ENCODE measurements at places on chromosomes 1 and 21. TPM values are rescaled to one million over a fixed set of nuclear protein-coding genes. Genes with fewer than 3 reads are reported as not detected.
A peak's percentile ranks its signal among the peaks of the same experiment; 100 is the strongest.

- DNase-seq: no peak
Measured at GRCh38 chr21:21246007-21246406, 247.8 kb downstream of the NCAM2 start.

The OR6K3 gene
- not detected for total RNA-seq

GRCh38 chr1:39539252-39539790, 37.3 kb downstream of the PABPC4 start:
- peak; percentile 59 for DNase-seq

The SCNM1 gene
- 30.0 TPM for total RNA-seq

DNA sequence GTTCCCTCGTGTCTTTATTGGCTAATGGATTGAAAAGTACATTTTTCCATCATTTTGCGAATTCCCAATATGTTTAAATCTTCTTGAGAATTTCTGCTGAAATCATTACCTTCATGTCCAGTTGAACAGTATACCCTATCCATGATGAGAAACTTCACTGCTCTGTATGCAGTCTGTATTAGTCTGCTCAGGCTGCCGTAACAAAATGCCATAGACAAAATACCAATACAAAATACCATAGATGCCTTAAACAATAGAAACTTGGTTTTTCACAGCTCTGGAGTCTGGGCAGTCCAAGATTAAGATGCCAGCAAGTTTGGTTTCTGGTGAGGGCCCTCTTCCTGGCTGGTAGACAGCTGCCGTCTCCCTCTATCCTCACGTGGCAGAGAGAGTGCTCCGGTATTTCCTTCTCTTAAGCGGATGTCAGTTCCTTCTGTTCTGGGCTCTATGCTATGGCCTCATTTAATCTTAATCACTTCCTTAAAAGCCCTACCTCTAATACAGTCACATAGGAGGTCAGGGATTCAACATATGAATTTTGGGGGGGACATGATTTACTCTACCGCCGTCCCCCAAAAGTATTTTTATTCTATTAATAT, 27.0 kb downstream of the CXADR start:
- no peak for DNase-seq

The CEP104 gene
- 68.6 TPM for total RNA-seq

The PTGFRN gene
- total RNA-seq: 10.2 TPM

DNA sequence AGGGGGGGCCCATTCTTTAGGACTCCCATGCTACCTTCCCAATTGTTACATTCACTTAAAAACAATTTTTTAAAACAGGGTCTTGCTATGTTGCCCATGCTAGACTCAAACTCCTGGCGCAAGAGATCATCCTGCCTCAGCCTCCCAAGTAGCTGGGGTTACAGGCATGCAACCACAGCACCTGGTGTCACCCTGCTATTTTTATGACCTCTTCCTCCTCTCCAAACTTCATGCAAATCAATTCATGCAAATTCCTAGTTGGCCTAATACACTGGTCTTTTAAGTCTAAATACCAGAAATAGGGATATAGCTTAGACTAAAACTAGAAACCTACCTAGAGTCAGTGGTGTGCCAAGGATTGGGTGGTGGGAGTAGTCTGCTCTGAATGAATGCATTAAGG, 30.1 kb downstream of the CDKN2C start:
- no peak for DNase-seq

GRCh38 chr1:209198961-209199750, 384.4 kb upstream of the CAMK1G start:
- no peak for DNase-seq

The ZNF695 gene
- total RNA-seq: 0.22 TPM

DNA sequence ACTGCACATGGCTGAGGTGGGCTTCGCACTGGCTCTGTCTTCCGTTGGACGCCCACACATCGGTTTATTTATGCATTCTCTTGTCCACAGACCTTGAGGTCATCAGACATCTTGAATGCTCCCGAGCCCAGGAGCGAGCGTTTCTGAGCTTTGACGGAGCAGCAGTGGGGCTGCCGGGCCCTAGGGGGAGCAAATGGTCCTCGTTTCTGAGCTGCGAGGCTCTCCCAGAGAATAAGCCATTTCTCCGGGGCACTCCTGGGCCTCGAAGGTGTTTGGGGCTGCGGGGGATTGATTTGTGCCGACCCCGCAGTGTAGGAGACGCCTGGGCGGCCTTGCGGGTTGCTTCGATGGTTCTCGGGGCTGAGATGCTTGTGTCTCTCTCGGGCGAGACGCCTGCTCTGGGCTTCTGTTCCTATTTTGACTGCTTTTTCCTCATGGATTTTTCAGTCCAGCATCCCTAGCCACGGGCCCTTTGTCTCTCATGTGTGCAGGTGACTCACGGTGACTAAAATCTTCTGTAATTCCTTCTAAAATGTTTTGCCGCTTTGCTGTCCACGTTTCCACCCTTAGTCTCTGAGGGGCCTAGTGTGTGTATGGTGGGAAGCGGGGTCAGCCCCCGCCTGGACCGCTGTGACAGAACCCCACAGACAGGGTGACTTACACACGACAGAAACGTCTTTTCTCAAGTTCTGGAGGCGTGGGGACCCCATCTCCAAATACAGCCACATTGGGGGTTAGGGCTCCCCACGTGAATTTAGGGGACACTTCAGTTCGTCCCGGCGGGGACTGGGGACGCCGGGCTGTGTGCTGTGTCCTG, 62.1 kb downstream of the FAAP20 start:
- DNase-seq: peak; percentile 25

- DNase-seq: peak; percentile 42
Measured at GRCh38 chr21:14864211-14865021, 200.4 kb downstream of the NRIP1 start.

The HTR6 gene
- total RNA-seq: not detected

The SPATA46 gene
- total RNA-seq: not detected

The CD101 gene
- not detected for total RNA-seq

The MAD2L2 gene
- total RNA-seq: 28.2 TPM

GRCh38 chr1:18288722-18289121, 181.1 kb downstream of the IGSF21 start:
- DNase-seq: no peak

The CLCA1 gene
- not detected for total RNA-seq

The OSBPL9 gene
- 132 TPM for total RNA-seq

DNA sequence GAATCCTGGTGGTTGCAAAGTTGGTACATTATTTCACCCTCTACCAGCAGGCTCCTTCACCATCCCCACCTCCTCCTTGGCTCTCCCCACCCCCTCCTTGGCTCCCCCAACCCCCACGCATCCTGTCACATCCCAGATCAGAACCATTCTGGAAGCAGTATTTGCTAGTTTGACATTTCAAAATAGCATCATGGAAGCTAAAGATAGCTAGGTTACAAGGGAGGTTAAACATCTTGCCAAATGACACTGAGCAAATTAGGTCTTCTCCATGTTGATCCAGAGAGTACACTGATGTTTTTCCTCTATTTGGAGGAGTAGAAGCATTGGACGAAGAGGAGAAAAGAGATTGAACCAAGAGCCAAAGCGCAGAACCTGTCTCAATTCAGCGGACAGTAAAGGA, 158.9 kb upstream of the FGGY start:
- no peak for DNase-seq

DNA sequence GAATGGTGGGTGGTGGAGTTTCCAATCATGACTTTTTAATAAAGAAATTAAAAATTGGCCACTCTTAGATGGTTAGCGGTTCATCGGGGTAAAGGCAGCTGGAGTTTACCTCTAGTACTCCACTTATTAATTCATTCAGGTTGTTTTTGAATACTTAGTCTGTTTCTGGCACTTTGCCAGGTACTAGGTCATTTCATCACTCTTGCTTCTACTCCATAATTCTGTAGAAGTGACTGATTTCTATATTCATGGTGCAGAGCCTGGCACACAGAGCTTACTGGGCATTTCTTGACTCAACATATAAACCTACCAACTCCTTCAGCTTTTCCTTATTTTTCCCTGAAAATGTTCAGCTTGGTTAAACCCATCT, 31.5 kb downstream of the FOXD2 start:
- DNase-seq: no peak

GRCh38 chr1:62316135-62316534, 3.1 kb downstream of the KANK4 start:
- no peak for DNase-seq

DNA sequence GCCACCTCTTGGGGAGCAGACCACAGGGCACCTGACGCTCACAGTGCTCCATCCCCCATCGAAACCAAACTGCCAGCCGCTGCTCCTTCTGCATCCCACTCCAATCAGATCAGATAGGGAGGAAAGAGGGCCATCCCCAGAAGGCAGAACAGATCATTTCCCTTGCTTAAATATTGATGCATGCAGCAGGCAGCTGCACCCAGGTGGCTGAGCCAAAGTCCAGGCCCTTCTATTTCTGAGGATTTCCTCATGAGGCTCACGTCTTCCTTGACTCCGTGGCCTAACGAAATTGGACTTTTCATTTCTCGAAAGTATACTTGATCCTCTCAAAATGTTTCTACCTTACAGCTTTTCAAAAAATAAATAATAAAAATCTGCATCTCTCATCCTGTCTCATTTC, 239.2 kb downstream of the ATG4C start:
- no peak for DNase-seq

DNA sequence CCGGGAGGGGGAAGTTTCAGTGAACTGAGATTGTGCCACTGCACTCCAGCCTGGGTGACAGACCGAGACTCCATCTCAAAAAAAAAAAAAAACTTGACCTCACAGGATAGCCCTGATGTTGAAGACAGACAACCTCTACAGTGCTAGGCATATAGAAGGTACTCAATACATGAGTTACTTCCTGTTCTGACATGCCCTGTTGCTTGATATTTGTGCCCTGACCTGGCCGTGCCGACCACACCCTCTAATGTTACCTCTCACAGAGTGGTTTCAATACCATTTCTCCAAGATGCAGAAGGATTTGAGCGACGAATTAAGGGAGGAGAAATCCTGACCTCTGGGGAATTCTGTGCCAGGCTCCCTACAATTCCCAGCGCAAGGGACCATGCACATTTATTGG, 5.2 kb downstream of the PTAFR start:
- DNase-seq: no peak

GRCh38 chr1:11838349-11839272, 9.0 kb downstream of the NPPA start:
- DNase-seq: peak; percentile 62

The AK5 gene
- total RNA-seq: 21.3 TPM

DNA sequence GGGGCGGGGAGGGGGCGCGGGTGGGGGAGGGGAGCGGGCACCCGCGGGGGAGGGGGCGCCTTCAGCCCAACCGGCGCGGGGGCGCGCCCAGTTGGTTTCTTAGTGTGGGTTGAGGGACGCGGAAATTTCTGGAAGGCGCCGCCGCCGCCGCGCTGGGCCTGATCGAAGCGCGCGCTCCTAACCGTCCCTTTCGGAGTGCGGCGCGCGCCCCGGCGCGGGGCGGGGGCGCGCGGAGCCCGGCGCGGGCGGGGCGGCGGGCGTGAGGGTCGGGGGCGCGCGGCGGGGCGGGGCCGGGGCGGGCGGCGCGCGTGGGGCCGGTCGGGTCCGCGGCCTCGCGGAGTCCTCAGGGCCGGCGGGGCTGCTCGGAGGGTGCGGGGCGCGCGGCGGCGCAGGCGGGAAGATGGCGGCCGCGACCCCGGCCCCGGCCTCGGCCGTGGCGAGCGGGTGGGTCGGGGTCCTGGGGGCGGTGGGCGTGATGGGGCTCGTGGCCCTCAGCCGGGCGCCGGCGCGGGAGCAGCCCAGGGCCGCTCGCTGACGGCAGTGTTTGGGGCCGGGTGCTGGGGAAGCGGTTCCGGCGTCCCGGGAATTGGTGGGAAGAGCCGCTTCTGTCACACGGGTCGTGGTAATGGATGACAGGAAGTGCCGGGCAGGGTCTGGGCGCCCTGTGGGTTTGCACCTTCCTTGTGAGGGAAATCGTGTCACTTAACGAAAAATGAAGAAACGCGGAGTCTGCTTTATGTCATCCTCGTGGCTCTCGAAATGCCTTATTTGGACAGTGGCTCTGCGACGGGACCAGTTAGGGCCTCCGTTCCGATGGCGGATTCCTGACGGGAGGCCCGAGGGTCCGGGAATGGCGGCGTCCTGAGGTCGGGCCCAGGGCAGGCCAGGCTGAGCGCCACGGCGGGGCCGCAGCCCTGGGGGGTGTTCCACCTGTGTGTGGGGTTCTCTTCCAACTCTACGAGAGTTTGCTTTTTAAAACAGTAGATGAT, 764 bp downstream of the PKNOX1 start:
- peak; percentile 41 for DNase-seq

GRCh38 chr1:172002725-172003345, 161.5 kb downstream of the DNM3 start:
- no peak for DNase-seq

DNA sequence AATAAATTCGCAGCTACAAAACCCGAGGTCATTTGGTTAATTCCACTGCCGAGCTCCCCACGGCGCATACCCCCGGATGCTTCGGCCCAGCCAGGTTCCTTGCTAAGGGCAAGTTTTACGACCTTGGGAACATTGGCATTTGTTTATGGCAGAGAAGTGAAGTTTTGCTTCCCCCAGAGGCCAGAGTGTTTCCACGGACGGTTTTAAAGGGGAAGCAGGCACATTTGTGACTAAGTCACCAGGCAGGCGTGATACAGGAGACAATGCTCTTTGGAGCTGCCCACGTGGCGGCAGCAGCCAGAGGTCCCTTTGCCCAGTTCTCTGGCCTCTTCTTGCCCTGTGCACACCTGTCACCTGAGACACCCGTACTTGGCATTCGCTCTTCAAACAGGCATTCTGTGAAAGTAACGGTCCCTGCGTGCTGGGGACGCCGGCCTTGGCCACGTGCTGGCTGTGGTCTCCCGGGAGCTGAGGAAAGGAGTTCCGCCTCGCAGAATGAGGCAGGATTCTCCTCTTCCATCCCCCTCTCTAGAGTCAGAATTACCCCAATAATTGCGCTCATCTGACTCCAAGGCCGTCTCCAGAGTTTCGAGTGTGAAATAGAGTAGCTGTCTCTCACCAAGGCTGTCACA, 138.3 kb downstream of the PRDM16 start:
- no peak for DNase-seq

The CFAP107 gene
- total RNA-seq: not detected

The DPH2 gene
- 26.6 TPM for total RNA-seq

- DNase-seq: no peak
Measured at GRCh38 chr1:181108304-181108867, 19.9 kb downstream of the IER5 start.

DNA sequence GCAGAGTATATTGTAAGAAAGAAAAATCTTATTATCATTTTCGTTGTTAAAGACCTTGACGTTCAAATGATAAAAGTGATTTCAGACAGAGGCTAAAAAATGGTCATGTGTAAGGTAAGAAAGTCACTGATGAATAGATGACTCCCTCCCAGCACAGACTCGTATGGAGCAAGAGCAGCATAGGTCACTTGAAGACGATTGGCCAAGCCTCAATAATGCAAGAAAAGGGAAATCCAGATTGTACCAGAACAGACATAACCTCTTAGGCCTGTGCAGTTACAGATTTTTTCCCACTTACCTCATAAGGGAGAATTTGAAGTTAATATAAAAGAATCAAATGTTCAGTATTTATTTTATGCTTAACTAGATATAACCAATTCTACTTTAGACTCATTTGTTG, 16.3 kb upstream of the OLFML2B start:
- DNase-seq: no peak

The FALEC gene
- total RNA-seq: not detected
